ENCODE measurements at places on chromosomes 1 and 21.

DNA sequence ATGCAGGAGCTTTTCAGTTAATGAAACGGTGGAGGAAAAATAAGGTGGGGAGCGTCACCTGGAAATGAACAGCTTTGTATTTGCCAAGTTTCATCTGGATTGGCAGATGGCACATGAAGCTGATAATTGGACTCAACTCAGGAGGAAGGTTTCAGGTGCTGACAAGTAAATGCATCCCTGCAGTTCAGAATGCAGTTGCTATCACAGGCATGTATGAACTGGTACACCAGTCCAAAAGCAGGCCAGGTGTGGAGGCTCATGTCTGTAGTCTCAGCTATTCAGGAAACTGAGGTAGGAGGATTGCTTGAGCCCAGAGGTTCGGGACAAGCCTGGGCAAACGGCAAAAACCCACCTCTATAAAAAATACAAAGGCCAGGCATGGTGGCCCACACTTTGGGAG lies 15.5 kb downstream of the DEGS1 start:
- DNase-seq = no peak

- DNase-seq = no peak
Measured at GRCh38 chr1:43834280-43835081, 99.1 kb upstream of the ARTN start.

- no peak for DNase-seq
Measured at GRCh38 chr1:28279721-28280120, 20.4 kb downstream of the SESN2 start.

- peak; percentile 92 for DNase-seq
Measured at GRCh38 chr1:39609618-39610331, 29.7 kb downstream of the HEYL start.

DNA sequence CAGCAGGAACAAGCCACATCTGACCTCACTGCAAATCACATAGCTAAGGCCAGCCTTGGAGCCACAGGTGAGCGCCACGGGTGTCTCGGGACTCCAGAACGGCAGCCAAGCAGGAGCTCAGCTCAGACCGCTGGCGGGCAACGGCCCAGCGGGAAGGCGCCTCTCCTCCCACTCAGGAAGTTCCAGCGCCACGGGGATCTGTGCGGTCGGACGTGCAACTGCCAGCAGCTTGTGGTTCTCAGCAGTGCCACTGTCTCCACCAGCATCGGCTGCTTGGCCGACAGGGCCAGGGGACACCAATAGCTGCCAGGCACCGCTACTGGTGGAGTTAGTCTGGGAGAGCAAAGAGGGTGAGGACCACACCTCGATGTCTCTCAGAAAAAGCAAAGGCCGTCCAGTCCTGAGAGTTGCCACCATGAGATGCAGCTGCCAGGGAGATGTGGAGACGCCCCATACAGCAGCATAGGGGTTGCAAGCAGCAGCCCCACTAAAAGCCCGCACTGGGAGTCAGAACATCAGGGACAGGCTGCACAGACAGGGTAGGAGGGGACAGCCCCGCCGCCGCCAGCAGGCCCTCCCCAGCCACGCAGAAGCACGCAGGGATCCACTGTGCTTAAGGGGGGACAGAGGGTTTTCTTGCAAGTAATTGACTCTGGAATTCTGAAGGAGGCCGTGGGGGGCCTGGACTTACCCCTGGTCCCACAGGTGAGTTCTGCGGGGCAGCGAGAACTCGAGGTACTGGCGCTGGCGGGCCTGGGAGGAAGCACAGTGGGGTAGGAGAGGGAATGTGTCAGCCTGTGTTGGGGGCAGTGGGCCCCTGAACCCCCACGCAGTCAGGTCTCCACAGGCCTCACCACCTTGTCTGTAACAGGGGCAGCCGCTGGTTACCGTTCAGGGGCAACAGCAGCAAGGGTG lies 83.5 kb downstream of the NPHP4 start:
- no peak for DNase-seq

DNA sequence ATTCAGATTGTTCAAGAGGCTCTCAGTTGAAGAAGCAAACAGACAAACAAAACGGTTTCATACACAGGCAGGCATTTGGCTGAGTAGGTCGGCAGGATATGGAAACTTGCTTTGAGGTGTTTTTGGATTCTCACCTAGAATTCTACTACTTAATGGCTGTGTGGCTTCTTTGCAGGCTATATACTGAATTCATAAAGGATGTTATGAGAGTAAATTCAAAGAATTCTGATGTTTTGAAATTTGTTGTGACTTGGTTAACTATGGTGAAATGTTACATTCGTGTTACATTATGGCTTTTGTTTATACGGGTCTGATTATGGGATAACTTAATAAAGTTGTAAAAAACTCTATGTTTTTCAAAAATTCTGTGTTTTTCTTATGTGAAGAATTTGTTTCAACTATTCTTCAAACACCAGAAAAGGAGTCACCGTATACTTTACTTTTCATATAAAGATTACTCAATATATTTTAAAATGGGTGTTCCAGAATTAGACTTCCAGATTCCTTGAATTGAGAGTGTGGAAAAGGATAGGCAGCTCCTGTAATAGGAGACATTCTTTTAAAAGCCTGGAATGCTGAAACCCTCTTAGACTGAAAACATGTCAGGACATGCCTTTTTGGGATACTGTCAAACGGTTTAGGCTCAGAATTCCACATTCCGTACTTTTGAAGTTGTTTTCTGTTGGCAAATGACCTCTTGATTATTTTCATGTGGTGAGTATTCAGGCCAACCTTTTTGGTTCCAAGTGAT lies 8.2 kb upstream of the IRF2BP2 start:
- no peak for DNase-seq

- DNase-seq = no peak
Measured at GRCh38 chr1:173009597-173009996, 41.1 kb downstream of the TNFSF18 start.
